Fibroblast of skin of back (primary cell): ENCODE measurements at places on chromosomes 11 and 22.

DNA sequence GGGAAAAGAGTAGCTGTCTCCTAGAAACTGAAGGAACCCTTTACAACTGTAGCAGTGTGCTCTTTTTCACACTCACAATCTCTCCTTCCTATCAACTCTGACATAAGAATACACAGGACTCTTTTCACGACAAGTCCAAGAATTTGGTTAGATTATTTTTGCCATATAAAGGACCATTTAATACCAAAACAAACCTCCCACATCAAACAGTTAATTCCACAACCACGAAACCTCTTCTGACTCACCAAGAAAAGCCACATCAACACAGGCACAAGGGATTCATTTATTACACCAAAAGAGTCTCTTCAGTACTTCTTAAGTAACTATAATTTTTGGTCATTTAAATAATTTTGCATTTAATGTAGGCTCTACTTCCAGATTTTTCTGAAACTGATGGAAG, 222.6 kb upstream of the PITPNB start:
- DNase-seq = peak; percentile 79

GRCh38 chr11:14334893-14335292, 24.1 kb downstream of the RRAS2 start:
- DNase-seq = no peak

DNA sequence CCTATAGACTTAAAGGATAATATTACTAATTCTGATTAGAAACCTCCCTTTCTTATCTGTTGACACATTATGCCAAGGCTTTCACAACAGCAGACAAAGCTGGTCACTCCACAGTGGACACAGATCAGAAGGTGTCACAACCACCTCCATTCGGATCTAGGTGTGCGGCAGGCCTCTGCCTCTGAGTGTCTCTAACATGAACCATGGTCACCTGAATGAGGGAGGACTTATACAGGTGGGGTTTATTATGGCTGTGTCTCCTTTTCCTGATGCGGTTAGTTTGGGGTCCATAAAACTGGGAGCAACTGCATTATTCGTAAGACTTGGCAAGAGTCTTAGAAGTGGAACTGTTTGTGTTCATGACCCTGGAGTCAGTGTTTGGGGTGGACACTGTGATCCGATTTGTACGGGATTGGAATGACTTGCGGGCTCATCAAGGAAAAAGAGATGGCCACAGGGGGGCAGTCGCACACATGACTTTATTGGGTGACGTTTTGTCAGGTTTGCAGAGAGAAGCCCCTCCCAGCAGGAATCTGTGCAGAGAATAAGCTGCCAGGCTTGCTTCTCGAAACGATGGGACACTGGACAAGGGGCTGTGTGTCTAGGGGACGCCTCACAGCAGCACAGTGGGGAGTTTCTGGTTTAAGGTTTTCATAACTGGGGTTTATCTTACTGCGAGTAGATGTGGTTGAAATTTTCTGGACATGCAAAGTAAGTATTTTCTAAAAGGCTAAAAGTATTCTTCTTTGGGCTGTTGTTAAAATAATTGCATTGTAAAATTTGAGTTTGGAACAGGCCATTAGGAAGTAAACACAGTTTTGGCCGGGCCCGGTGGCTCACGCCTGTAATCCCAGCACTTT, 90.6 kb downstream of the GAB4 start:
- peak; percentile 44 for DNase-seq

DNA sequence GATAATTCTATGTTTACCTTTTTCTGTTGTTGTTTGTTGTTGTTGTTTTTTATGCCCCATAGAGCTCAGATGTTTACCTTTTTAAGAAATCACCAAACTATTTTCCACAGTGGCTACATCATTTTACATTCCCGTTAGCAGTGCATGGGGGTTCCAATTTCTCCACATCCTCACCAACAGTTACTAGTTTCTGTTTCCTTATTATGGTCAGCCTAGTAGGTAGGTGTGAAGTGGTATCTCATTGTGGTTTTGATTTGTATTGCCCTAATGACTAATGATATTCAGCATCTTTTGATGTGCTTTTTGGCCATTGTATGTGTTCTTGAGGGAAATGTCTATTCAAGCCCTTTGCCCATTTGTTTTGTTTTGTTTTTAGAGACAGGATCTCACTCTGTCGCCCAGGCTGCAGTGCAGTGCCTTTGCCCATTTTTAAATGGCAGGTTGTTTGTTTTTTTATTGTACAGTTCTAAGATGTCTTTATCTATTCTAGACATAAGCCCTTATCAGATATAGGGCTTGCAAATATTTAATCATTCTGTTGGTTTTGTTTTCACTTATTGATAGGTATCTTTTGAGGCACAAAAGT, 27.5 kb downstream of the CHEK2 start:
- no peak for DNase-seq

- peak; percentile 38 for DNase-seq
Observed at GRCh38 chr11:1873048-1873812, 18.5 kb downstream of the PRR33 start.

DNA sequence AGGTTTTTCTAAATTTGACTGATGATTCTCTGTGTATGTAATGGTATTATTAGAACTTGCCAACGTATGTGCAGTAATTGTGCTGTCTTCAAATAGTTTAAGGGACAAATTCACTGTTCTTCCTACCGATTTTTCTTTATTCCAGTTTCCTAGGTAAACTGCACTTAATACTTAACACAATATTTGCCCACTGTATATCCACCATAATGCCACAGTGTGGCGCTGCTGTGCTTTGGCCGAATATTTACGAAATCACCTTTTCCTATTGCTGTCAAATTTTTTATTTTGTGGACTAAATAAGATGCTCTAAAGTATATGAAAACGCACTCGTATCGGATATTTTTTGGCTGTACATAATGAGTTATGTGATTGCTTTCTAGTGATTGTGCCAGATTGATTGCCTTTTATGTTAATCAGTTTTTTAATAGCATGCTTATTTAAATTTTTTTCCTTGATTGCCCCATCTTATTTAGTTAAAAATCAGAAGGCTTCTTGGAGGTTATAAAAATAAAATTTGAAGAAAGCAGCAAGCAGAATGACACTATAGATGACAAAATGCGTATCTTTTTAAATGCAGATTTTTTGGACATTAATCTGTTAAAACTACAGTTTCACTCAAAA, 10.5 kb downstream of the AASDHPPT start:
- DNase-seq = peak; percentile 53

- peak; percentile 12 for DNase-seq
Observed at GRCh38 chr11:131615611-131616010, 245.2 kb downstream of the NTM start.

DNA sequence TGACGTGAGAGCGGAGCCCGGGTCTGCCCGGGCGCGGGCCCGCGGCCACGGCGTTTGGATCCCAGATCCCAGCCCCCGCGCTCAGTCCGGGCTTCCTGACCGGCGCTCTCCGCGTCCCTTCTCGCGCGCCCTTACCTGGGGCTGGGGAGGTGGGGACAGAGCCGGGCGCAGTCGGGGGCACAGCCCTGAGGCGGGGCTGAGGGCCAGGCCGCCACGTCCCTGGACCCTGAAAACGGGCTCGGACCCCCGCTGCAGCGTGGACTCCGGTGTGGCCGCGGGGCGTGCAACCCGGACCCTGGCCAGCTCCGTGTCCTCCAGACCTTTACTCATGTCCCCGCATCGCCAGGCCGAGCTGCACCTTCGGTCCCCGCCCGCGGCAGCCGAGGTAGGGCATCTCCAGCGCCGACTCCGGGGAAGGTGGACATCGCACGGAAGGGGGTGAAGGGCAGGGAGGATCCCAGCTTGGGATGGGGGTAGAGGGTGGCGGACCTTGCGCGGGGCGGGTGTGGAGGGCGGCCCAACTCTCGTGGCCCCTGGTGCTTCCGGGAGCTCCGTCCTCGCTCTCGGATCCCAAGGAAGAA, 9.9 kb upstream of the AIFM3 start:
- DNase-seq = no peak

GRCh38 chr11:103170865-103171264, 61.6 kb downstream of the DYNC2H1 start:
- peak; percentile 28 for DNase-seq
